Keratinocyte (primary cell): ENCODE measurements at places on chromosomes 7 and 10.

- no peaks in the 10 kb centered on the region for H3K27me3 ChIP-seq
- H3K4me1 ChIP-seq = peaks cover 55% of the 10 kb centered on the region
- peak; percentile 56 for DNase-seq
- H3K27ac ChIP-seq = peak overlapping the region; percentile 97
- peaks cover 9% of the 10 kb centered on the region for H3K36me3 ChIP-seq
Observed at GRCh38 chr7:80916770-80917741, 1.8 kb downstream of the SEMA3C start.

- H3K4me1 ChIP-seq = peaks cover 18% of the 10 kb centered on the region
- no peaks in the 10 kb centered on the region for H3K36me3 ChIP-seq
- H3K27me3 ChIP-seq = no peaks in the 10 kb centered on the region
- H3K4me3 ChIP-seq = no peak overlapping the region
Observed at GRCh38 chr7:70585071-70585470, 546.9 kb upstream of the GALNT17 start.

DNA sequence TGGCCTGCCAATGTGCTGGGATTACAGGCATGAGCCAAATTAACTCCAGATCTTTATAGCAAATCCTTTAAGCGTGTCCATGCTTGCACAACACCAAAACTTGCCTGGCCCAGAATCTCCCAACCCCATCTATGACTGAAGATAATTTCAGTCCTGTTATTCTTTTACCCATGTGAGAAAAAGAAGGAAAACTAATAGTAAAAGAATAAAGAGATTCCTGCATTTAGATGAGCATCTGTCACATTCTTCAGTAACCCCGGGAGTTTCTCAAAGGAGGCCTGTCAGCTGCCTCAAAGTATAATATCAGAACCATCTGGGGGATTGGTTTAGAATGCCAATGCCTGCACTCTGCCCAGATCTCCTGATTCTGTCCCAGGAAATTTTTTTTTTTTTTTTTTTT is 158.1 kb upstream of the KMT2E start:
- no peaks in the 10 kb centered on the region for H3K36me3 ChIP-seq
- peaks cover 5% of the 10 kb centered on the region for H3K27me3 ChIP-seq
- H3K4me3 ChIP-seq = no peak overlapping the region

DNA sequence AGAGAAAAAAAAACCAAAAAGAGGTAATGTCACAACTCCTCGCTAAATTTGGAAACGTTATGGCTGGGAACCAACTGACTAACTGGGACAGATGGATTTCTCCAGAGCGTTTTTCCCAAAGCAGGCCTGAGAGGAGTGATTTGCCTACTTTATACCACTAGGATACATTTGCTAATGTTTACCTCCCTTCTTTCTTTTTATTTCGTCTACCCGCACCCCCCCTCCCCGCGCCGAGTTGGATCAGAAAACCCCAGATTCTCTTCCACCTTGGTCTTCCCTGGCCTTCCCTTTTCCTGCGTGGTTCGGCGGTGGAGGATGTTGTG is 7.2 kb downstream of the CPA2 start:
- H3K4me1 ChIP-seq = peaks cover 55% of the 10 kb centered on the region
- H3K36me3 ChIP-seq = no peaks in the 10 kb centered on the region

DNA sequence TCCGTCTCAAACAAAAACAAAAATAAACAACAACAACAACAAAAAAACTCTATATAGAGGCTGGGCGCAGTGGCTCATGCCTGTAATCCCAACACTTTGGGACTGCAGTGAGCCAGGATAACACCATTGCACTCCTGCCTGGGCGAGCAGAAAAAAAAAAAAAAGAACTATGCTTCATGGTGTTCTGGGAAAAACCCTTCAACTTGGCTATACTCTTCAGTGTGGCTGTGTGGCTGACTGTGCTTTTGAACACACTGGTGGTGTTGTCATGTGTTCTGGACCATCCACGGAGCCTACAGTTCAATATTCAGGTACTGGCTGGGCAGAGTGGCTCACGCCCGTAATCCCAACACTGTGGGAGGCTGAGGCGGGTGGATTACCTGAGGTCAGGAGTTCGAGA is 26.5 kb downstream of the SNX8 start:
- H3K27ac ChIP-seq = no peak overlapping the region
- H3K4me1 ChIP-seq = no peaks in the 10 kb centered on the region
- no peak overlapping the region for H3K4me3 ChIP-seq
- DNase-seq = no peak
- H3K36me3 ChIP-seq = no peaks in the 10 kb centered on the region
- no peaks in the 10 kb centered on the region for H3K27me3 ChIP-seq

- H3K27me3 ChIP-seq = no peaks in the 10 kb centered on the region
- no peak for DNase-seq
- H3K4me3 ChIP-seq = no peak overlapping the region
- H3K27ac ChIP-seq = no peak overlapping the region
- H3K36me3 ChIP-seq = no peaks in the 10 kb centered on the region
Observed at GRCh38 chr7:122584676-122585251, 114.2 kb downstream of the RNF133 start.

- no peaks in the 10 kb centered on the region for H3K27me3 ChIP-seq
- peak within 1 kb of the TSS; percentile 70 for H3K4me3 ChIP-seq
- no peak for DNase-seq
- H3K4me1 ChIP-seq = peaks cover 27% of the 10 kb centered on the region
- H3K27ac ChIP-seq = peak within 1 kb of the TSS; percentile 54
Observed at GRCh38 chr7:100158229-100159098, at the start of gene TRAPPC14. TRAPPC14 (minus strand) TSS chr7:100158723; CDS start chr7:100158499, 224 bp downstream.

DNA sequence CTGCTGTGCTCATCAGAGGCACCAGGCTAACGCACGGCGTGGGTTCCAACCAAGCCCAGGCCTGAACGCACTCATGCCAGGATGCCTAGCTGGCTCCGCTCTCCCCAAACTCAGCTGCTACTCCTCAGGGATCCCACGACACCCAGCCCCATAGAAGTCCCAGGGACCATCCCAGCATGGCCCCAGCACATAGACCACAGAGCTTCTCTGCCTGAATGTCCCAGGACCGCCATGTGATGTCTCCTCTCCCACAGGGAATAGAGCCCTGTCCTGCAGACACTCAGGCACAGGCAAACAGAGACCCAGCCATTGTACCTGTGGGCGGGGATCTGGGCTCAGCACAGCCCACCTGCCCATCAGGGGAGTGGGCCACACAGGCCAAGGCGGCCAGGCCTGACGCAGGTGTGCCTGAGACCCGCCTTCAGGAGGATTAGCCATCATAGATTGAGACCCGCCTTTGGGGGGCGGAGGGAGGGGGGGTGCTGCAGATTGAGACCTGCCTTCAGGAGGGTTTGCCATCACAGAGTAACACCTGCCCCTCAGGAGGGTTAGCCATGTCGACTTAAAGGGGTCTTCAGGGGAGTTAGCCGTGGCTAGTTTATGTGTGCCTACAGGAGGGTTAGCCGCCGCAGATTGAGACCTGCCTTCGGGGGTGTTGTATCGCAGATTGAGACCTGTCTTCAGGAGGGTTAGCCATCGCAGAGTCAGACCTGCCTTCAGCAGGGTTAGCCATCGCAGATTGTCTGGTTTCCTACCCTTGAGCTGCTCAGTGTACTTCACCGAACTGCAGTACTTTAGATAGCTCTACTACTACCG is 29.0 kb downstream of the RASGEF1A start:
- H3K4me1 ChIP-seq = no peaks in the 10 kb centered on the region
- no peak for DNase-seq
- H3K4me3 ChIP-seq = no peak overlapping the region
- peaks cover 6% of the 10 kb centered on the region for H3K27me3 ChIP-seq
- H3K36me3 ChIP-seq = no peaks in the 10 kb centered on the region

GRCh38 chr10:52257692-52258075 is 56.4 kb upstream of the DKK1 start:
- DNase-seq = no peak
- H3K4me1 ChIP-seq = peaks cover 14% of the 10 kb centered on the region
- H3K27ac ChIP-seq = no peak overlapping the region
- H3K4me3 ChIP-seq = no peak overlapping the region
- H3K36me3 ChIP-seq = no peaks in the 10 kb centered on the region

- no peak overlapping the region for H3K4me3 ChIP-seq
- peak overlapping the region; percentile 70 for H3K27ac ChIP-seq
- peak; percentile 35 for DNase-seq
Observed at GRCh38 chr10:84540022-84540616, 211.7 kb downstream of the CCSER2 start.

GRCh38 chr10:3625959-3626751 is 158.9 kb downstream of the KLF6 start:
- no peaks in the 10 kb centered on the region for H3K36me3 ChIP-seq
- H3K27me3 ChIP-seq = no peaks in the 10 kb centered on the region
- DNase-seq = no peak
- no peak overlapping the region for H3K4me3 ChIP-seq
- peaks cover 5% of the 10 kb centered on the region for H3K4me1 ChIP-seq
- no peak overlapping the region for H3K27ac ChIP-seq

- peaks cover 16% of the 10 kb centered on the region for H3K4me1 ChIP-seq
- H3K4me3 ChIP-seq = no peak overlapping the region
- peaks cover 5% of the 10 kb centered on the region for H3K36me3 ChIP-seq
Observed at GRCh38 chr10:122486406-122487080, 25.2 kb downstream of the HTRA1 start.

- no peaks in the 10 kb centered on the region for H3K36me3 ChIP-seq
- H3K27me3 ChIP-seq = no peaks in the 10 kb centered on the region
- no peak overlapping the region for H3K27ac ChIP-seq
- no peak for DNase-seq
Observed at GRCh38 chr10:52048051-52048450, 266.0 kb upstream of the DKK1 start.

DNA sequence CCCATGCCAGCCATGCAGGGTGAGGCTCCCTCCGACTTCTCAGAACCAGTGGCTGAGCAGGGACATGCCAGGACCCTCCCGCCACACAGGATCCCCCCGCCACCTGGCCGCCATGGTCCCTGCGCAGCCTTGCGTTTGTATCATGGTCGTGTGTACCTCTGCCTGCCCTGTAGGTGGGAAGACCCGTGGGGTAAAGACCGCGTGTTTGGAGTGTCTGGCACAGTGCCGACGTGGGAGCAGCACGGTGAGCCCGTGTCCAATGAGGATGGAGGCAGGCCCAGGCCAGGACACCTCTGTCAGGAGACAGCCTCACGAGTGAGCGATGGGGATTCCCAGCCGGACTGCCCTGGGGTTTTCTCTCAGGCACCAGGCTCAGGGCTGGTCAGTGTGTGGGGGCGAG is 31.9 kb downstream of the NKX6-2 start:
- H3K36me3 ChIP-seq = no peaks in the 10 kb centered on the region
- no peak overlapping the region for H3K27ac ChIP-seq
- no peaks in the 10 kb centered on the region for H3K27me3 ChIP-seq

DNA sequence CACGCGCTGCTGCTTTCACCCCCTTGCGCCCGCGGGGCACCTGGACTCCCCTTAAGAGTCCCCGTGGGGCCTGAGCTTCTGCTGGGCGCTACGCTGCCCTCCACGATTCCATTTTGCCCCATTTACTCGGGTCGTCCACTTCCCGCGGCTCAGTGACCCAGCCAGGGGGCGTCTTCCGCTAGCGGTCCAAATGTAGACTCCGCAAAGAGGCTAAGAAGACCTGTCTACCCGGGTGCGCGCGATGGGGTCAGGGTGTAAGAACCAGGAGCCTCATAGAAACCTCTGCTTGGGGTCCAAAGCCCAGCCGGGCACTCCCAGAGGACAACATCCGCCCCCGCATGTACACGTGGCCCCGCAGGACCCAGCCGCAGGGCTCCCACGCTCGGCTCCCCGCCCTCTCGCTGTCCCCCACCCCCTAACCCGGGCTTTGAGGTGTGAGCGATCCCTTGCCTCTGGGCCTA is 5.2 kb upstream of the HMX2 start:
- H3K36me3 ChIP-seq = no peaks in the 10 kb centered on the region
- peaks cover 99% of the 10 kb centered on the region for H3K27me3 ChIP-seq
- H3K4me1 ChIP-seq = peaks cover 4% of the 10 kb centered on the region
- no peak for DNase-seq

DNA sequence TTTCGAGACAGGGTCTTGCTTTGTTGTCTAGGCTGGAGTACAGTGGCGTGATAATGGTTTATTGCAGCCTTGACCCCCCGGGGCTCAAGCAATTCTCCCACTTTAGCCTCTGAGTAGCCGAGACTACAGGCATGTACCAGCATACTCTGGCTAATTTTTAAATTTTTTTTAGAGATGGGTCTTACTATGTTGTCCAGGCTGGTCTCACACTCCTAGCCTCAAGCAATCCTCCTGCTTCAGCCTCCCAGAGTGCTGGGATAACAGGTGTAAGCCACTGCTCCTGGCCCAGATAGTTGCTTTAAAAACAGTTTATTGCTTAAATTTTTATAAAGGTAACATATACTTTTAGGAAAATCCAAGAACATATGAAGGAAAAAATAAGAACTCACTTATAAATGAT is 26.3 kb downstream of the NEURL1 start:
- no peak for DNase-seq
- no peaks in the 10 kb centered on the region for H3K4me1 ChIP-seq
- H3K27ac ChIP-seq = no peak overlapping the region
- H3K4me3 ChIP-seq = no peak overlapping the region
- no peaks in the 10 kb centered on the region for H3K36me3 ChIP-seq
- no peaks in the 10 kb centered on the region for H3K27me3 ChIP-seq

GRCh38 chr7:100825751-100826513 is 1.4 kb downstream of the EPHB4 start:
- peak overlapping the region; percentile 59 for H3K27ac ChIP-seq
- no peaks in the 10 kb centered on the region for H3K27me3 ChIP-seq
- no peak for DNase-seq
- H3K4me1 ChIP-seq = peaks cover 6% of the 10 kb centered on the region
- H3K4me3 ChIP-seq = peak overlapping the region; percentile 72

GRCh38 chr10:511101-511848 is 178.2 kb downstream of the DIP2C start:
- no peaks in the 10 kb centered on the region for H3K27me3 ChIP-seq
- H3K36me3 ChIP-seq = no peaks in the 10 kb centered on the region
- DNase-seq = peak; percentile 58
- peaks cover 14% of the 10 kb centered on the region for H3K4me1 ChIP-seq

DNA sequence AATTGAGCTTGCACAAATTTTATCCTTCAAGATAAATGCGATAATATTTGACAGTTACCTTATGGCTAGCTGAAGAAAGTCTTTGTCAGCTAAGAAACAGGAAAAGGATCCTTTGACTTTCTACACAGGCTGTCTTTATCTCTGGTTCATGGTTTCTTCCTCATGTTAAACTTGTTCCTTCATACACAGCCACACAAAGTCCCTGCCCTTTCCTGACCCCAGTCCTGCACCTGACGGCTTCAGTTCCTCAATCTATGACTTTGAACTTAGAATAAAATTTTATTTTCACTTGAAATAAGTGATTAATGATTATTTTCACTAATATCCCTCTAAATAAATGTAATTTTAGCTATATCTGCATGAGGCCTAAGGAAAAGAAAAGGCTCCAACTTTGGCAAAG is 77.8 kb upstream of the PRSS1 start:
- no peak for DNase-seq
- no peak overlapping the region for H3K27ac ChIP-seq
- no peaks in the 10 kb centered on the region for H3K36me3 ChIP-seq
- H3K27me3 ChIP-seq = no peaks in the 10 kb centered on the region

DNA sequence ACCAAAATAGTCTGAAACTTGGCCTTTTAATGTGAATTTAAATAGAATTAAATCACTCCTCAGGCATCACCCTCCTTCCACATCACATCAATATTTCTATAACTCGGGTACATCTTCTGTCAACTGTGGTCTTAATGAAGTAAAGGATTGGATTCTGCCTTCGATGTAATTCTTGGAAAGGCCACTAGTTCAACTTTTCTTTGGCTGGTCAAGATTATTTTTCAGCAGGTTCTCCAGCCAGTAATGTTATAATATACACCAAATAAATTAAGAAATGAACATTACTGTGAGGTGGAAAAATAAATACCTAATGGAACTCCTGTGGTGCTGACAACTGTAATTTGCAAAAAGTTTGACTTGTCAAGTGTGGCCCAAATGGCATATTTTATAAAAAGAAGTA is 9.7 kb upstream of the SLC16A9 start:
- H3K4me1 ChIP-seq = no peaks in the 10 kb centered on the region
- H3K27ac ChIP-seq = no peak overlapping the region
- no peak overlapping the region for H3K4me3 ChIP-seq
- H3K27me3 ChIP-seq = peaks cover 6% of the 10 kb centered on the region
